ENCODE measurements at places on chromosomes 3 and 15. TPM values are rescaled to one million over a fixed set of nuclear protein-coding genes. Genes with fewer than 3 reads are reported as not detected.

DNA sequence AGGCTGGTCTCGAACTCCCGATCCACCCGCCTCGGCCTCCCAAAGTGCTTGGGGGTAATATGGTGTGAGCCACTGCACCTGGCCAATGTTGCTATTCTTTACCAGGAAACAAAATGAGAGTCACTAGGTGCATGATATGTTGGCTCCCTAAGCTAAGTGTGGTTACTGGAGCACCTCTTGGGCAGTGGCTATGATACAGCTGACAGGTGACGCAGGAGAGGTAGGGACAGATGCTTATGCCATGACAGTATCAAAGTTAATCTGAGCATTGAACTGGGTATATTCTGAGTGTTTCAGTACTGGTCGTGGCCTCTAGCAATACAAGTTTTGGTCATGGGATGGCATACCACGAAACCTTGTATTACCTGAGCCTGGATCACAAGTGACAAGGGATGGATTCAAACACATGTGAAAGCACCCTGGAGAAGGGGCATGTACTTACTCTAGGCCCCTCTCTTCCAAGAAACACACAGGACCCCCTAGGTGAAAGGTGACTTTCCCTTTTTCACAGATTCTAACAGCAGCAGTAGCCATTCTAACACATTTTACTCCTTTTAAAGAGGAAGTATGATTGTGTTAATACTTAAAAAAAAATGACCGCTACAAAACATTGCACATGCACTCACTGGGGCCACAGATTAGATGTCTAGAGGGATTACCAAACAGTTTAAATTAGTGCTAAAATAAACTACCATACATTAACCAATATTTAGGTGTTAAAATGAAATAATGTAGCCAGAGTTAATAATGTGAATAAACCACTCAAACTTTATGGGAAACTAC, 467.3 kb downstream of the SHQ1 start:
- DNase-seq = no peak
- H3K36me3 ChIP-seq = no peaks in the 10 kb centered on the region
- no peak overlapping the region for H3K4me3 ChIP-seq
- no peaks in the 10 kb centered on the region for H3K4me1 ChIP-seq

DNA sequence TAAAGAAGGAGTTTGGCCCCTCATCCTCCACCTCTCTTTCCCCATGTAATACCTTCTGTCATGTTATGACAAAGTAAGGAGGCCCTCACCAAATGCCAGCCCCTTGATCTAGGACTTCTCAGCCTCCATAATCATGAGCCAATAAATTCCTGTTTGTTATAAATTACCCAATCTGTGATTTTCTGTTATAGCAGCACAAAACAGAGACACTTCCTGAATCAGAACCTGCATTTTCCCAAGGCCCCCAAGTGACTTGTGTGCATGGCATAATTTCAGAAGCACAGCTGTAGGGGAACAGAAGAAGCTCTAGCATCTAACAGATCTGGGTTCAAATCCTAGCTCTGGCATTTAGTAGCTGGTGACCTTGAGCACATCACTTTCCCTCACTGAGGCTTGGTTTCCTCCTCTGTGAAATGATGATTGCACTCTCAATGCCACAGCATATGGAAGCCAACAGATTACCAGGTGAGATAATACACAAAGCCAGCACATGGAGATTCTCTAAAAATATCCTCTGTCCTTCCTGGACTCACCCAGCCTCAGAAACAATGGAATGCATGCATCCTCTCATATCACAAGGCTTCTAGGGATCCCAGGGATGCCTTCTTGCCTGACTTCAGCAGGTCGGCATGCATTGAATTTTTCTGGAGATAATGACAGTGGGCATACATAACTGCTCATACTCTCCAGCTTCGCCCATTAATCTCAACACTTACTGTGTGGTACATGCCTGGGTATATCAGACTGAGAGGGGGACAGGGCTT, 26.3 kb downstream of the TLNRD1 start:
- DNase-seq = no peak
- no peak overlapping the region for H3K4me3 ChIP-seq
- no peaks in the 10 kb centered on the region for H3K27me3 ChIP-seq
- H3K4me1 ChIP-seq = peaks cover 11% of the 10 kb centered on the region

Gene VPS8
- total RNA-seq = 71.8 TPM

DNA sequence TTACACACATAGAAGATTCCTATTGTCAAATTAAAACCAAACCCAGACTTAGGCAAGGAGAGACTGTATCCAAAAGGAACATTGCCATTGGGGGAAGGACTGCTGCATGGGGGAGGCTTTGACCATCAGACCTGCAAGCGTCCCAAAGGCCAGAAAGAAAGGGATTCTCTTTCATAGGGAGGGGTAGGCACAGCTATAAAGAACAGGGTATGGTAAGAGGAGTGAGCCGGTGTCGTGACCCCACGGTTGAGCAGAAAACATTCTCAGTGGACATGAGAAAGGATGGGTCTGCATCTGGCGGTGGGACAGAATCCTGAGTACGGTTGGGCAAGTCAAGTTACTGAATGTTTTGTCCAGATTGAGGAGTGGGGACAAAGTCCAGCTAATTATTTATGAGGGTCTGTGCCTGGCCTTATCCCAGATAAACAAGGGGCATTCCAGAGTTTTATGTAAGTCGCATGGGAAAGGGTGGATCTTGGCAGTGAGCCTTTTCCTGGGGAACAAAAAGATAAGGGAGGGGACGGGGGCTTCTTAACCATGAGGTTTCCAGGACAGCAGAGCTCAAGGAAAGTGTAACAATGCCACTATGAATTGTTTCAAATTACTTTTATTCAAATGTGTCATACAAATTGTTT, 357.8 kb downstream of the OCA2 start:
- H3K27me3 ChIP-seq = peaks cover 12% of the 10 kb centered on the region
- H3K4me1 ChIP-seq = no peaks in the 10 kb centered on the region
- no peak for DNase-seq
- H3K36me3 ChIP-seq = no peaks in the 10 kb centered on the region

Gene PFN2
- 187 TPM for total RNA-seq

Gene CYP1A2
- not detected for total RNA-seq

Gene INKA1
- 0.40 TPM for total RNA-seq

Gene FOXL2NB
- 0.18 TPM for total RNA-seq
